Fibroblast of skin of right quadriceps (primary cell): ENCODE measurements at places on chromosomes 13 and 19.

- no peak for DNase-seq
Observed at GRCh38 chr19:32809754-32810153, 59.8 kb downstream of the SLC7A9 start.

- DNase-seq, result no peak
Observed at GRCh38 chr13:59277106-59277505, 886.6 kb downstream of the DIAPH3 start.

DNA sequence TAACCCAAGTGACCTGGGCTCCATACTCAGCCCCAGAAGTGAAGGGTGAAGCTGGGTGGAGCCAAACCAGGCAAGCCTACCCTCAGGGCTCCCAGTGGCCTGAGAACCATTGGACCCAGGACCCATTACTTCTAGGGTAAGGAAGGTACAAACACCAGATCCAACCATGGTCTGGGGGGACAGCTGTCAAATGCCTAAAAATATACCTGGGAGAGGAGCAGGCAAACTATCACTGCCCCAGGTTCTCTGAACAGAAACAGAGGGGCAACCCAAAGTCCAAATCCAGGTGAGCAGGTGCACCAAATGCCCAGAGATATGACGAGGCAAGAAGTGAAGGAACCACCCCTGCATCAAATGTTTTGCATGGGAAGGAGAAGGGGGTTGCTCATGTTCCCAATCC is 6.1 kb upstream of the CEACAM7 start:
- no peak for DNase-seq

DNA sequence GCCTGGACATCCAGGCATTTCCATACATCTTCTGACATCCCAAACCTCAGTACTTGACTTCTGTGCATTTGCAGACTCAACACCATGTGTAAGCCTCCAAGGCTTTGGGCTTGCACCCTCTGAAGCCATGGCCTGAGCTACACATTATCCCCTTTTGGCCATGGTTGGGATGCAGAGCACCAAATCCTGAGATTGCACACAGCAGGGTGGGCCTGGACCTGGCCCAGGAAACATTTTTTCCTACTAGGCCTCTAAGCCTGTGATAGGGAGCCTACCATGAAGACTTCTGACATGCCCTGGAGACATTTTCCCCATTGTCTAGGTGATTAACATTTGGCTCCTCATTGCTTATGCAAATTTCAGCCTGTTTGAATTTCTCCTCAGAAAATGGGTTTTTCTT is 853.4 kb upstream of the SPRY2 start:
- no peak for DNase-seq

DNA sequence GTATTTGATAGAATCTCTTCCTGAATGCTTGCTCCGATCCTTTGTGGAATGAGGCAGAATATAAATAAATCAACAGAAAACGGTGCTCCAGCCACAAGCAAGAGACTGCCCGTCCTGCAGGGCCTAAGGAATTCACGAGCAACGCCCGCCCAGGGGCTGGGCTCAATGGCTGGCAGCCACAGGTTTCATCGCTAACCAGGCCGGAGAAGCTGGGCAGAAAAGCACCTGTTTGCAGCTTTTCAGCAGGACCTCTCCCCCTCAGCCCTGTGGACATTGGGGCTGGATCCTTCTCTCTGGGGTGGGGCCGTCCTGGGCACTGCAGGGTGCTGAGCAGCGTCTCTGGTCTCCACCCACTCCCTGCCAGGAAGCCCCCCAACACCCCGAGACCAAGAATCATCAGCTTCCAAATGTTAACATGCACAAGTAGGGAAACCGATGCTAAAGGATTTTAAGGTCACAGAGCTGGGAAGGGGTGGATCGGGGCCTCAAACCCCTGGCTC is 102.5 kb downstream of the GADD45B start:
- DNase-seq, result peak; percentile 76

DNA sequence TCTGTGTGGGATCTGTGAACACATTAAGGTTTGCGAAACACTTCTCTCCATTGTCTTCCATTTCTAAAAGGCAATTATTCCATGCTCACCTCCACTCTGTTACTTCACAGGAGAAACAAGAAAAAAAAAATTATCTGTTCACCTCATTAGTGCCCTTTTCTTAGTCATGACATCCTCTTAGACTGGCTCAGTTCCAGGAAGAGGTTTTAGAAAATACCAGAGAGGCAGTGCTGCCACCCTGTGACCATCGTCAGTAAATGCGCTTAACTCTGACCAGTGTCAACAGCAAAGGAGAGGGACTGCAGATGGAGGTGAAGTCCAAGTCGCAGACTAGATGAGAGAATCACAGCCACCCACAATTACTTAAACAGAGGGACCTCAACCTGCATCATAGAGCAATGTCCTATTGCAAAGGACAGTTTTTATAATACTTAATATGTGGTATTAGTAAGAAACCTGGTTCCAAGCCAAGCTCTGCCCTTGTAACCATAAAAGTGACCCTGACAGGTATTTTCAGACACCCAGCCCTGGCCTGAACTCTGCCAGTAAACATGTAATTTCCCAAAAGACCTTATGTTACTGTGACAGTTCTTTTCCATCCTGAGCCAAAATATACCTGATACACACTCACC is 19.4 kb downstream of the CEACAM21 start:
- DNase-seq, result peak; percentile 72

DNA sequence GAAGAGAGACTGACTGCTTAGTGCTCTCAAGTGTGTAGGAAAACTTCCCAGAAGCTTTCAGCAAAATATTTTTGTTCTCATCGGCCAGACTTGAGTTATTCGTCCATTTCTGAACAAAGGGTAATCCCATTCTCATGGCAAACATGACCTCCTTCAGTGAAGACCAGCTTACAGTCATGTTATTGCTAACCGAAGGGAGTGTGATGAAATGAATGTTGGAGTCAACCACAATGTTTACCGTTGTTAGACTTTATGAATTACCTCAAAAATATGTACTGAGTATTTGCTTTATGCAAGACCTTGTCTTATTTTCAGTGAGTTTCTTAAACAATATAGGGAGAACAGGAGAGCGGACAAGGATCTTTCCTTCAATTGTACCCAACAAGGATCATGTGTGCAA is 228.6 kb downstream of the LMO7 start:
- DNase-seq, result peak; percentile 50

GRCh38 chr19:33054623-33055022 is 10.1 kb downstream of the RHPN2 start:
- no peak for DNase-seq

DNA sequence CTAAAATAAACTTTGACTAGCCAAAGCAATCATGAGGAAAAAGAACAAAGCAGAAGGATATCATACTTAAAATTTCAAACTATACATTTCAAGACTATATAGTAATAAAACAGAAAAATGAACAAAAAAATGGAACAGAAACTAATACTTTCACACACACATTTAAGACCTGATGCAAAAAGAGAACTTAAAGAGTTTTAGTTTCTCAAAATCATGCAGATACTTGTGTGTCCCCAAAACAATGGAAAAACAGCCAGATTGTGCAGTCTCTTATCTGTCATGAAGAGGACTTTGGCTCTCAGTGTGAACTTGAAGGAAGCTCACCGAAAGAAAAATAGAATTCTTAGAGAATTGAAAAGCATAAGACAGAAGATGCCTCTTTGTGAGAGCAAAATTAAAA is 16.1 kb downstream of the ZNF506 start:
- DNase-seq, result no peak

DNA sequence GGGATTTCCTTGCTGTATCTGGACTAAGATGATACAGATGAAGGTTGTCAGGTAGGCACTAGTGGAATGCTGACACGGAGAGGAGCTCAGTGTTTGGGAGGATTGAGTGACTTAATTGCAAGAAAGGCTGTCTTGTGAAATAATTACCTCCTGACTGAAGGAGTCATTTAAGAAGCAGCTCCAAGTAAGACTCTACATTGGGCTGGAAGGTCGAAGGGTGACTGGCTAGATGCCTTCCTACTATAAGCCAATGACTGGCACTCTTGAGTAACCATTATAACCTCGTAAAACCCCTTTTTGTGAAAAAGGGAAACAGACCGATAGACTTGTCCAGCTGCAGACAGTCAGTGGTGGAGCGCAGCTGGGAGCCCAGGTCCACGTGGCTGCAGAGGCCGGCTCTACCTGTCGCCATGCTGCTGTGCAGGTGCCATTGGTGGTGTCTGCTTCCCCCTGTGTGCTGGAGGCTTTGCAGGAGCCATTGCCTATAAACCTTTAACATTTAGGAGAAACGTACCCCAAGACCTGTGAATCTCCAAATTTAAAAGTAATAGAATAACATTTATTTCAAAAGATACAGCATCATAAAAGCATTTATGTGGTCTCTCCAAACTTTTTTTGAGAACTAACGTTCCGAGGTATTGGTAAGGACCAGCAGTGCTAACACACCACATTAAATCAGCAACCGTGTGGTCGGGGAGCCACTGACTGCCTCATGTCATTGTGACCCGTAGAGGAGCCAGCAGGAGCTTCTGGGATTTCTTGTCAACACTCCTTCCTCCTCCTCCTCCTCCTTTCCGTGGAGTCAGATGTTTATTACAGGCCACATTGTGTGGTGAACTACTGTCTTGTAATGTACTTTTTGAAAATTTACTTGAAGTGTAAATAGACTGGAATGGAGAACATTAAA is 80.4 kb upstream of the TEX29 start:
- no peak for DNase-seq

- no peak for DNase-seq
Observed at GRCh38 chr13:106756446-106756845, 188.5 kb upstream of the ARGLU1 start.

DNA sequence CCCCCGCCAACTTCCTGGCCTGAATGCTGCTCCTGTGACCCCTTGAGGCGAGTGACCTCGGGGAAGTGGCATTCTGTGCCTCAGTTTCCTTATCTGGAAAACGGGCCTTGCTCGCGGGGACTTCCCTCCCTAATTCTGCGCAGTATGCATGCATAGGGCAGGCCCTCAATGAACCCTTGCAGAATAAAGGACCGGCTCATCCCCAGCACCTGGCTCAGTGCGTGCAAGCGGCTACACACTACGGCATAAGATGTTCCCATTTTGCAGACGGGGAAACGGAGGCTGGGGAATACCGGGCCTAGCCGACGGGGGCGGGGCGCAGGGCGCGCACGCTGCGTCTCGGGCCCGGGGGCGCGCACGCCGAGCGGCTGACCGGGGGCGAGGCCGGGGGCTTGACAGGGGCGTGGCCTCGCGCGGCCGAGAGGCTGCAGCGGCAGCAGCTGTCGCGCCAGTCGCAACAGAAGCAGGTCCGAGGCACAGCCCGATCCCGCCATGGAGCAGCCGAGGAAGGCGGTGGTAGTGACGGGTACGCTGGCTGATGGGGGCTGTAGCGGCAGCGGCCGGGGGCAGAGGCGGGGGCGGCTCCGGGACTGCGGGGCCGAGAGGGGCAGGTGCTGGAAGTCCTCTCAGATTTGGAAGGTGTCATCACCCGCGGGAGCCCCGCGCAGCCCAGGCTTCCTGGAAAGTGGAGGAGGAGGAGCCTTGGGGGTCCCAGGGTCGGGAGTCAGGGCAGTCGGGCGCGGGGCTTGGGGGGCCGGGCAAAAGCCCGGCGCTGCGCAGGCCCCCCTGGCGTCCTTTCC is at the start of gene PGPEP1:
TSS of gene PGPEP1 (plus strand) at position 409 of the 800 bp plus-strand sequence. CDS start at position 493, 84 bp downstream.
- peak; percentile 53 for DNase-seq

GRCh38 chr13:98821372-98822224 is 69.1 kb upstream of the SLC15A1 start:
- DNase-seq, result peak; percentile 82

DNA sequence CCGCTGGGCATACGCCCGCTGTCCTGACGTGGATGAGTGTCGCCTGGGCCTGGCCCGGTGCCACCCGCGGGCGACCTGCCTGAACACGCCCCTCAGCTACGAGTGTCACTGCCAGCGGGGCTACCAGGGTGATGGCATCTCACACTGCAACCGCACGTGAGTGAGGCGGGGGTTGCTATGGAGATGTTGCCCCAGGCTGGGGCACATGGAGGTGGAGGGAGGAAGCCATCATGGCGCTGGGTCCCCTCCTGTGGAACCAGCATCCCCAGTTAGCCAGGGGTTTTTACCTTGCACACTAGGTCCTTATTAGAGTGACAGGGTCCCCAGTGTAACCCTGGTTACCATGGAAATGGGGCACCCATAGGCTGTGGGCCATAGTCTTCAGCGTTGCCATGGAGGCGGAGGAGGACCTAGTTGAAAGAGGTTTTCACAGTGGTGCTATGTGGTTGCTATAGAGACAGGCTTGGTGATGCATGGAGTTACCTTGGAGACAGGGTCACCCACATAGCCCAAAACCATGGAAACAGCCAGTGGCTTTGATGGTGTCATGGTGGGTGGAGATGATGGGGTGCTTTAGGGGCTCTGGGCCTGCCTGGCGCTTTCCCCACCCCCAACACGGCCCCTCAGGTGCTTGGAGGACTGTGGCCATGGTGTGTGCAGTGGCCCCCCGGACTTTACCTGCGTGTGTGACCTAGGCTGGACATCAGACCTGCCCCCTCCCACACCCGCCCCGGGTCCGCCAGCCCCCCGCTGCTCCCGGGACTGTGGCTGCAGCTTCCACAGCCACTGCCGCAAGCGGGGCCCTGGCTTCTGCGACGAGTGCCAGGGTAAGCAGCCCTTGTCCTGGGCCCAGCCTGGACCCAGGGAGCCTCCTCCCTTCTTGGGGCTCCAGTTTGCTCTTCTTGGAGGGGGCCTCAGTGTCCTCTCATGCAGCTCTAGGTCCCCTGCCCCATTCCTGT is 27.1 kb downstream of the MEGF8 start:
- DNase-seq, result no peak

DNA sequence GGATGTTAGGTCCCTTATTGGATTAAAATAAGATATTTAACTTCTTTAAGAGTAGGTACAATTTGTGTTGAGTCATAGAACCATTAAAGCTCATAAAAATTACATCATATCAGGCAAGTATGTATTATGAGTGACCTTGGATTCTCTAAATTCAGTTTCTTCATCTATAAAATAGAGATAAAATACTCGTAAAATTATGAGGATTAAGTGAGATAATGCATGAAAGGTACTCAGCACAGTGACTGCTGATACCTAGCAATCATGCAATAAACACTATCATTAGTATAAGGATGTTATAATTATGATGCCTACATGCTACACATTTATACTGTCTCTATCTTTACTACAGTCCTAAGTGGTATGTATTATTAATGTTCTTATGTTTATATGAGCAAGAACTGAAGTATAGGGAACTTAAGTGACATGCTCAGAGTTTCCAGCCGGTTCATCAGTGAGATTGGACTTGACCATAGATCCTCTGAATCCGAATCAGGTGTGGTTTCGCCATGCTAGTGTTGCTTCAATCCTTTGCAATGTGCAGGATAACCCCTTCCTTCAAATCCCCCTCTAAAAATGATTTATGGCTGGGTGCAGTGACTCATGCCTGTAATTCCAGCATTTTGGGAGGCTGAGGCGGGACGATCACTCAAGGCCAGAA is 22.9 kb upstream of the FRY start:
- DNase-seq, result no peak

DNA sequence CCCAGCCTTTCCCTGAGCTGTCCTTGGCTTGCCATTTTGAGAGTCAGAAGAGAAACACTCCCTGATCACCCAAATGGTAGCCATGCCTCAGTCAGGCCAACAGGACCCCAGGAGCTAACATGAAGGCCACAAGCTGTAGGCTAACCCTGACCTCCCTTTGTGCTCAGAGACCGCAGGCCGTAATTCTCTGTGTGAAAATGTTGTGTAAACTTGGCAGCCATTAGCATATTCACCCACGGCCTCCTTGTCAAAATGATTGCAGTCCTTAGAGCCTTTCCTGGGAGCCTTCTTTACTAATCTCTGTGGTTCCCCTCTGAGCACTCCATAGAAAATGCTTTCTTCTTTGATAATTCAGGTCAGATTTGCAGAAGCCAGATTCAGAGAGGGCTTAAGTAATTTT is 418.9 kb downstream of the COG6 start:
- DNase-seq, result no peak

- DNase-seq, result peak; percentile 57
Observed at GRCh38 chr13:104006625-104007075, 940.4 kb upstream of the SLC10A2 start.
